Keratinocyte (primary cell): ENCODE measurements at places on chromosomes 11 and 22. TPM values are rescaled to one million over a fixed set of nuclear protein-coding genes. Genes with fewer than 3 reads are reported as not detected.

DNA sequence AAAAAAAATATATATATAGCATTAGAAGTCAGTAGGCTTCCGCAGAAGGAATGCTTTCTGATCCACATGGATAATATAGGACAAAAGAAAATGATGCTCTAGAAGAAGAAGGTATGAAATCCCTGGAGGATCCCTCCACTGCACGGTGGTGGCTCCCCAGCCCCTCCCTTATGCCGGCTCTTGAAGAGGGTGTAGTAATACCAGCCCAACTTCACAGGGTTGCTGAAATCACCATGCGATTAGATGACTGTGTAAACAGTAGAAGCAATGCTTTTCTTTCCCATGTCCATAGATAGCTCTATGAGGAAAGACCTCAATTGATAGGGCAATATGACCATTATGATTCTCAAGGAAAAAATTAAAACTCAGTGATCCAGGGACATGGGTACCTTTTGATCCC is 3.2 kb upstream of the ETS1 start:
- no peak for DNase-seq

- no peak for DNase-seq
Observed at GRCh38 chr11:26943636-26944035, 50.3 kb upstream of the FIBIN start.

- DNase-seq: no peak
Observed at GRCh38 chr11:75342231-75342918, 9.1 kb downstream of the ARRB1 start.

GRCh38 chr11:36408498-36409136 is 101.5 kb downstream of the TRAF6 start:
- DNase-seq: no peak

DNA sequence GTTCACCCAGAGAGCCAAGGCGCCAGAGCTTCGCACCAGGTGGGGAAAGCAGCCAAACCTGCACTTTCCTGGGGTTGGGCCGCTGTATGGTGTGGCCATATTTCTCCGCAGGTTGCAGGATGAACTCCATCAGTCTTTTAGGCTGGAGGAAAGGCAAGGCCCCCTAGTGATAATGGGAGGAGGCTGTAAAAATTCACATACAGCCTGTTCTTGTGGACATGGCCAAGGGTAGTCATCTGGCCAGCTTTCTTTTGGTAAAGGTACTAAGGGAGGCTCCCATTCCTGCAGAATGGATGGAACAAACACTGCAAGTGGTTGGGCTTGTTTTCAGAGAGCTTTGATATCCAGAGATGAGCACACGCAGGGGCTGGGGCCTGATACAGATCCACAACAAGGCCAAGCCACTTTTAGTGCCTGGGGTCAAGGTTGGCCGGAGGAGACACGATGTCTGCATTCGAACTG is 29.6 kb downstream of the C22orf31 start:
- DNase-seq: no peak

- DNase-seq: no peak
Observed at GRCh38 chr11:89205378-89205777, 27.7 kb downstream of the TYR start.

DNA sequence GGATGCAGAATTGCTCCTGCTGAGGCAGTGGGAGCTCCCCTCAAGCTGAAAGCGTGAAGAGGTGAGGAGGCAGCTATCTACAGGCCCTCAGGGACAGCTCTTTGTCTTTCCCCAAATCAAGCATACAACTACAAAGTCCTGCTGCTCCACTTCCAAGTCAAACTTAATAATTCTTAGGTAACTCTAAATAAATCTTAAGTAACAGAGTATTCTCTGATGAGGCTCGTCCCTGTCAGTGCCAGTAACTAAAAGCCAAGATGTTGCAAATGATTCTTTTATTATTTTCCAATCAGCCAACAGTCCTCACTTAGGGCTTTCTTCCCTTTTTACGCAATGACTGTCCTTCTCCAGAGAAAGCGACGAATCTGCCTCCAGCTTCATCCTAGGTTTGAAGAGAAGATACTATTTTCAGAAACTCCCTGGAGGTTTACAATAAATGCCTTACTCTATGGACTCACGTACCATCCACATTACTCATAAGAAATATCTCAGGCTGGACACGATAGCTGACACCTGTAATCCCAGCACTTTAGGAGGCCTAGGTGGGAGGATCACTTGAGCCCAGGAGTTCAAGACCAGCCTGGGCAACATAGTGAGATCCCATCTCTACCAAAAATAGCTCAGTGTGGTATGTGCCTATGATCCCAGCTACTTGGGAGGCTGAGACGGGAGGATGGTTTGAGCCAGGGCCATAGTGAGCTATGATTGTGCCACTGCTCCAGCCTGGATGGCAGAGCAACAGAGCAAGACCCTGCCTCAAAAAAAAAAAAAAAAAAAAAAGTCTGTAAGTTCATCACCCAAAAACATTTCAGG is 3.1 kb upstream of the C22orf39 start:
- no peak for DNase-seq

GRCh38 chr11:720642-721246 is 14.7 kb downstream of the EPS8L2 start:
- DNase-seq: no peak

GRCh38 chr22:40446203-40446602 is 75.8 kb downstream of the SGSM3 start:
- DNase-seq: no peak

DNA sequence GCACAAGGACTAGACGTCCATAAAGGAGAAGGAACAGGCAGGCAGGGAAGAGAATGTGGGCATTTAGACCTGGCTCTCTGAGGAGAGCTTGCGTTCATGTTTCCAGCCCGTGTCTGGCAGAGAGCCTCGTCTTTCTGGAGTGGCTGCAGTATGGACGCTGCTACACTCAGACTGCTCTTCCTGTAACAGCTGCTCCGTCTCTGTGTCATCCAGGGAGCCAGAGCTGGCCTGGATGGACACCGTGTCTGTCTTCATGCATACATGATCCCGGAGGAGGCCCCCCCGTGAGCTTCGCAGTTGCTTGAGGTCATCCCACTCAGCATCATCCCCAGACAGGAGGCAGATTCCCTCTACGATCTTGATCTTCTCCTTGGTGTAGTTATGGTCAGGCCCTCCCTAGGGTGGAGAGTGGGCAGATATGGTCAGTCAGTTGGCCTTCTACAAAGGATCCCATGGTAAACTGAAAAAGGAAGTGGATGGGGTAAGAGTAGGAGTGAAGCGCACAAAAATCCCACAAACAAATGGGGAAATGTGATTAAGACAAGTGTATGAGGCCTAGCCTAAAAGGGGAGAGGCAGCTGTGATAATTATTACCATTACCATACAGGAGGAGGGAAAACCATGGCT is 13.0 kb upstream of the CKAP5 start:
- no peak for DNase-seq

DNA sequence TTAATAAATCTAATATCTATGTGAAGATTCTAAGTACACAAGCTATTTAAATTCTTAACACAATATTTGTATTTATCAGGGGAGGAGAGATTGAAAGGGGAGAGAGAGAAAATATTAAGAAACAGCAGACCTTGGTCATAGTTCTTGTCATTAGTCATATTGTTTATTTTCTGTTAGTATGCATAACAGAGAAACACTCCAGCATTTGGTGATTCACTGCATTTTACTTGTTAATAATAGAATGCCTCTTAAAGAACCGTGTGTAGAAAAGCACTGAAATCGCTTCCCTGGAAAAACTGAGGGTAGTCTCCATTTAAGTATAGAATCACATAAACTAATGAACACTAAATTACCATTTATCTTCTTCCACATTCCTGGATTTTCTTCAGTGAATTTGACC is 122.7 kb upstream of the TRPC6 start:
- DNase-seq: no peak

DNA sequence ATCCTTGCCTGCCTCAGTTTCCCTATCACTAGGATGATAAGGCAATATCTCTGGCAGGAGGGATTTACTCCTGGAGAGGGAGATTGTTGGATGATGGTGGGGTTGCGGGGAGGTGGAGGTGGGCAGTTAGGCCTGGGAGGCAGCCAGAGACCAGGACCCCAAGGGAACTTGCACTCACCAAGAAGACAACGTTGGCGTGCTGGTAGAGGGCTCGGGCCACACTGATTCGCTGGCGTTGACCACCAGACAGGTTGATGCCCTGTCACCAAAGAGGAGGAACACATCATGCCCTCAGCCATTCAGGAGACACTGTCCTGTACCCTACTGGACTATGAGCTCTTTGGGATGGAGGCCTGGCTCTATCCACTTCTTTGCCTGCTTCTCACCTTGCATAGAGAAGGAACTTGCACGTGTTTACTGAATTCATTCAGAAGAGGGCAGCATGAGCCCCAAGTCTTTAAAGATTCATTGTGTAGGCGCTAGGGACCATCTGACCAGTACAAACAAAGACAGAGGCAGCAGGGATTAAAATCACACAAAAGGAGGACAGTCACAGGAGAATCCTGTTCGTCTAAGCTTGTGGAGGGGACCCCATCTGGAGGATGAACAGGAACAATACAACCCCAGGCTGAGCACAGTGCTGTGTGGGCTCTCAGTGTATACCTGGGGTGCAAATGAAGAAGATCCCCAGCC is 24.2 kb upstream of the KCNJ11 start:
- no peak for DNase-seq

DNA sequence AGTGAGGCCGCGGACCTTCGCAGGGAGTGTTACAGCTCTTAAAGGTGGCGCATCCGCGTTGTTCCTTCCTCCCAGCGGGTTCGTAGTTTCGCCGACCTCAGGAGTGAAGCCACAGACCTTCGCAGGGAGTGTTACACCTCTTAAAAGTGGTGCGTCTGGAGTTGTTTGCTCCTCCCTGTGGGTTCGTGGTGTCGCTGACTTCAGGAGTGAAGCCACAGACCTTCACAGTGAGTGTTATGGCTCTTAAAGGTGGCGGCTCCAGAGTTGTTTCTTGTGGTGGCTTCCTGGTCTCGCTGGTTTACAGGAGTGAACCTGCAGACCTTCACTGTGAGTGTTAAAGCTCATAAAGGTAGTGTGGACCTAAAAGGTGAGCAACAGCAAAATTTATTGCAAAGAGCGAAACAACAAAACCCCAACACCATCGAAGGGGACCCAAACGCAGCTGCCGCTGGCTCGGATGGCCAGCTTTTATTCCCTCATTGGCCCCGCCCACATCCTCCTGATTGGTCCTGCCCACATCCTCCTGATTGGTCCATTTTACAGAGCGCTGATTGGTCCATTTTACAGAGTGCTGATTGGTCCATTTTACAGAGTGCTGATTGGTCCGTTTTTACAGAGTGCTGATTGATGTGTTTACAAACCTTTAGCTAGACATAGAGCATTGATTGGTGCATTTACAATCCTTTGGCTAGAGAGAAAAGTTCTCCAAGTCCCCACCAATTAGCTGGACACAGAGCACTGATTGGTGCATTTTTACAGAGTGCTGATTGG is 1.2 kb upstream of the TMEM45B start:
- no peak for DNase-seq

- DNase-seq: no peak
Observed at GRCh38 chr22:25823276-25823675, 81.3 kb downstream of the MYO18B start.

DNA sequence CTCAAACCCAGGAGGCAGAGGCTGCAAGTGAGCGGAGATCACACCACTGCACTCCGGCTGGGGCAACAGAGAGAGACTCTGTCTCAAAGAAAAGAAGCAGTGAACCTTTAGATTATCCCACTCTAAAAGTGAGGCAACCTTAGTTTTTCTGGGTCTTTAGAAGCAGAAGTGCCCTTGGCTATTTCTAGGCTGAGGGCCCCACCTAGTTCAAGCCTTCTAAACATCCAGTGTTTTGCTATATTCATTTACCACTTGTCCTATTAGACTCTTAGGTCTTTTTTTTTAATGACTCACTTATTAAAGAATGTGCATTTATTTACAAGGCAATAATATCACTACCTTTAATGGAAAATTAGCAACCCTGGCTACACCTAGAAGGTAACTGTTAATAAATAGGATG is 16.7 kb upstream of the EHF start:
- DNase-seq: no peak

DNA sequence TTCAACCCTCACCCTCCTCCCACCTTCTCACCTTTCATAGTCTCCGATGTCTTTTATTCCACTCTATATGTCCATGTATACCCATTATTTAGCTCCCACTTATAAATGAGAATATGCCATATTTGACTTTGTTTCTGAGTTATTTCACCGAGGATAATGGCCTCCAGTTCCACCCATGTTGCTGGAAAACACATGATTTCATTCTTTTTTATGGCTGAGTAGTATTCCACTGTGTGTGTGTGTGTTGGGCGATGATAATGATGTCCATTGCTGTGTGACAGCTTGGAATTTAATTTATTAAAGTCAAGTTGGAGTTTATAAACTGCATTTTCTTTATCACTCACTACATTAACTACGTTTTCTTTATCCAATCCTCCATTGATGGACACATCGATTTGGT is 3.2 kb upstream of the HINFP start:
- no peak for DNase-seq

DNA sequence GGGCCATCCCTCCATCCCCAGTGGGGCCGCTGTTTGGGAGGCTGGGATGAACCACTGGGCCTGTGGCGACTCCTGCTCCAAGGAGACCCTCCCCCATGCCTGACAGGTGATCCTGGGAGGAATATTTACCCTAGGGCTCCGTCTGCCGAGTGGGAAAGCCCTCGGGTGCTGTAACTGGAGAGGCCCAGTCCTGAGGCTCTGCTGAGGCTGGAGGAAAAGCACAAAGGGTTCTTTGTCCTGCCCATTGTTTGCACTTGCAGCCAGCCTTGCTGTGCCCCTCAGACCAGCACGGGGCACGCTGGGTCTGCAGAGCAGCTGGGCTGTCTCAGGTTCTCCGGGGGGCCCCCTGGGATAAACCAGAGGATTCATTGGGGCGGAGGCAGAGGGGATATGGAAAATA is 321.1 kb downstream of the MN1 start:
- DNase-seq: no peak

DNA sequence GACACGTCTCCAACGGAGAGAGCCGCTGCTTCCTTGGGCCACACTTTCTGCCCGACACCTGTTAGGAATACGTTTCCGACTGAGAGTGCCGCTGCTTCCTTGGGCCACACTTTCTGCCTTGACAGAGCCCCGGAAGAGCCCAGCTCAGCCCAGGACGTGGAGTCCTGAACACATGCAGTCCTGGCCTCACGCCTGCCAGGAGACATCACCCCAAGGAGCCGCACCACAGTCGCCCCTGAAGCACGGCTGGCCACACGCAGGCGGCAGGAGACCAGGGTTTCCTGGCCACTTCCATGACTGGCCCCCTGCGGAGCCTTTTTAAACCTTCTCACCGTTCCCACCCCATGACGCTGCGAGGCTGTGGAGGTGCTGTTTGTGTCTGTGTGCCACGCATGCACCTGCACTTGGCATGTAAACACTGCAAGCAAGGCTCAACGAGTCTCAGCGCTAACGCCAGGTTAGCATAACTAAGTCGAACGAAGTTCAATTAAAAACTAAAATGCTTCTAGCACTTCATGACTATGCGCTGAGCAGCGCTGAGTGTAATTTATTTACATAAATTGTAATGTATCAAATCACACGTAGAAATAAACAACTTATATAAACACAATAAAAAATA is 8.8 kb downstream of the TOLLIP start:
- no peak for DNase-seq

- no peak for DNase-seq
Observed at GRCh38 chr22:38782402-38783094, 11.4 kb downstream of the DNAL4 start.

- DNase-seq: no peak
Observed at GRCh38 chr11:69449320-69450063, 32.0 kb upstream of the LINC01488 start.

IFITM2 gene
- polyA plus RNA-seq: 26.9 to 83.0 TPM (median 72.3 TPM) in 3 replicates

EI24 gene
- polyA plus RNA-seq: 215 to 307 TPM (median 263 TPM) in 3 replicates

BUD13 gene
- polyA plus RNA-seq: 9.1 to 13.3 TPM (median 12.6 TPM) in 3 replicates
